NCI-H2171 (cell line): ENCODE measurements at places on chromosomes 3 and 15.

- DNase-seq, result no peak
Observed at GRCh38 chr3:79516795-79517194, 251.0 kb downstream of the ROBO1 start.

DNA sequence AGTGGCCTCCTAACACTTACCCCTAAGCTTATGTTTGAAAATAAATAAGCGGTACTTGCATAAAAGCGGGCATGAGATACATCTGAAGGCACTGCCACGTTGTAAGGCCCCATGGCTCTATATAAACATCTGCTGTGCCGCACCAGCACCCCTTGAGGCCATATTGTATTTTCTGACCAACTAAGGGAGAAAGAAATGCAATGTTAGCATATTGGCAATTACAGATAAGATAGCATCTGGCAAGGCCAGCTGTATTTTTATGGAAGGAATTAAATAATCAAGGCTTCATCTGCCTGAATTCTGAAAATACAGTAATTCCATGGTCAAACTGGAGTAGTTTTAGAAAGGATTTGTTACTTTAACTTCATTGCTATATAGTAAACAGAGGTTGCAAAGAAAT is 28.7 kb downstream of the TMEM39A start:
- DNase-seq, result no peak

DNA sequence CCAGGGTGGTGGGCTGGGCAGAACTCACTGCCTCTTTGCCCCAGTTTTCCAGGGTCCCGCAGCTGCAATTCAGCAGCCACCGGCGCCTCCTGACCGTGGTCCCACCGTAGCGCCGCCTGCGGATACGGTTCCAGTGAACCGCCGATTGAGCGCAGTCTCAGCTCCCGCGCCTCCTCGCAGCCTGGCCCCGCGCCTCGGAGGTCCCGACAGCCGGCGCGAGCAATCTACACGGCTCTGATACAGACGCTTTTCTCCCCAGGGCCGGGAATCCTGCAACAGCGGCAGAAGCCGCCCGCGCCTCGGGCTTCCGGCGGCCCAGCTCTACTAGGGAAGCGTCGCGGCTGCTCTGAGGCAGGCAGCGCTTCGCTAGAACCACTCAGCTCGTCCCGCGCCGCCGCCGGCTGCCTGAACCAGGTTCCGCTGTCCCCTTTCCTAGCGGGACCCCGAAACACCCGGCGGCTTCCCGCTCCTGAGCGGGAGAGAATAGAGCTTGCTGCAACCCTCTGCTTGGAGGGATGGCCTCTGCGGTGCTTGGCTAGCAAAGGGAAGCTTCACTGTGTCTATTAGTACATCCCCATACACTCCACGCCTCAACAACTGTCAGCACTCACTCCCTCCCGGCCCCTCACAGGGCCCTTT is 3.1 kb downstream of the FOXL2NB start:
- peak; percentile 21 for DNase-seq

- DNase-seq, result no peak
Observed at GRCh38 chr15:50830477-50831354, 65.2 kb upstream of the SPPL2A start.
